Smooth muscle cell of the pulmonary artery (primary cell): ENCODE measurements at places on chromosomes 12 and 14. TPM values are rescaled to one million over a fixed set of nuclear protein-coding genes. Genes with fewer than 3 reads are reported as not detected.

Gene OR6C76
- total RNA-seq, result not detected in 2 replicates

Gene TMEM229B
- 2.5 and 2.7 TPM in 2 replicates for total RNA-seq

Gene KRT73
- total RNA-seq, result not detected in 2 replicates

Gene GCH1
- total RNA-seq, result 0.79 and 1.4 TPM in 2 replicates

Gene CLEC4D
- total RNA-seq, result not detected in 2 replicates

Gene CRIP1
- 5.1 and 7.4 TPM in 2 replicates for total RNA-seq

Gene ARMH4
- total RNA-seq, result 9.1 and 9.6 TPM in 2 replicates

Gene ST8SIA1
- 2.2 and 2.6 TPM in 2 replicates for total RNA-seq

Gene PLA2G1B
- not detected in 2 replicates for total RNA-seq

Gene HOXC4
- 0.79 and 1.2 TPM in 2 replicates for total RNA-seq

Gene PHC1
- total RNA-seq, result 22.3 and 36.1 TPM in 2 replicates

Gene CYP46A1
- total RNA-seq, result 0.33 and 0.43 TPM in 2 replicates

Gene ZNF410
- total RNA-seq, result 55.5 and 57.1 TPM in 2 replicates

Gene KRT82
- total RNA-seq, result not detected in 2 replicates

Gene ERC1
- 31.2 and 42.3 TPM in 2 replicates for total RNA-seq

Gene UNC79
- 0.07 and 0.33 TPM in 2 replicates for total RNA-seq

Gene LMNTD1
- total RNA-seq, result 0.39 and 0.63 TPM in 2 replicates

Gene TAS2R20
- 3.8 and 7.2 TPM in 2 replicates for total RNA-seq

Gene ADSS1
- 13.0 and 16.3 TPM in 2 replicates for total RNA-seq

Gene SLC2A13
- 23.6 and 41.8 TPM in 2 replicates for total RNA-seq

Gene TRAF3
- total RNA-seq, result 27.0 and 36.7 TPM in 2 replicates

Gene TPPP2
- total RNA-seq, result not detected in 2 replicates

Gene TMTC1
- total RNA-seq, result 43.8 and 93.0 TPM in 2 replicates
